Activated CD8-positive, alpha-beta memory T cell treated with anti-CD3 and anti-CD28 coated beads, Interleukin-2, amount 50 U/mL, for 4 hours (primary cell): ENCODE measurements at places on chromosomes 6 and 20.

- DNase-seq: no peak
Observed at GRCh38 chr6:28311139-28311823, 24.7 kb downstream of the ZSCAN31 start.

- no peak for DNase-seq
Observed at GRCh38 chr6:55979526-55979925, 104.1 kb upstream of the BMP5 start.

- DNase-seq: no peak
Observed at GRCh38 chr6:124688369-124688768, 273.9 kb upstream of the RNF217 start.

GRCh38 chr6:7053125-7053774 is 54.5 kb upstream of the RREB1 start:
- no peak for DNase-seq

GRCh38 chr6:166318649-166319600 is 10.7 kb upstream of the PRR18 start:
- no peak for DNase-seq

GRCh38 chr6:159691963-159692287 is 1.1 kb downstream of the SOD2 start:
- DNase-seq: no peak

DNA sequence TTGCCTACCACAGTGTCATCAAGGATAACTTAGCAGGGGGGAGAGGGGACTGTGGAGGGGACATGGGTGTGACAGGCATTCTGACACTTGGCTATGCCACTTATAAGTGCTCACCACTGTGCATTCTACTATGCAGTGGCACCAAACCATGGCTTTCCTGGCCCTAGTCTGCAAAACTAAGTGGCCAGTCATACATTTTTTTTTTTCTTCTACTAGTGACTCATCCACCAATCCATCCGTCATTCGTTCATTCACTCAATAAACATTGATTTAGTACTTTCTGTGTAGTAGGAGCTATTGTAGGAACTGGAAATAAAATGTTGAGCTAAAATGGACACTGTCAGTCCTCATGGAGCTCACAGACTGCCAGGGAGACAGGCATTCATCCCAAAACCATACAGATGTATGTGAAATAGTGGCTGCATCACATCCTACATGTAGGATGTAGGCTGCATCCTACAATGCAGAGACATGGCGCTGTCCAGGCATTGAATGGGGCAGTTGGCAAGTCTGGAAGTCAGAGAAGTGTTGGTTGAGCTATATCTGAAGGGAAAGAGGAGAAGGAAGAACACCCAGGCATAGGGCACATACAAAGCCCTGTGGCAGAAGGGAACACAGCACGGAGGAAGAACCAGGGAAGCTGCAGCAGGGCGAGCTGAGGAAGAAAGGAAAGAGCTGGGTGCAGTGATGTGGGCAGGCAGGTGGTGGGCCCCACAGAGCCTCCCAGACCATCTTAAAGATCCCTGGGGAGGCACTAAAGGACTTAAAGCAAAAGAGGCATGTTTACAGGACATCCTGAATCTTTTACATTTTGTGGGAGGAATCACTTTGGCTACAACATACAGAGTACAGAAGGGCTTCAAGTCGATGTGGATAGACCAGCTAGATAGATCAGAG is 224.4 kb downstream of the UST start:
- DNase-seq: no peak

DNA sequence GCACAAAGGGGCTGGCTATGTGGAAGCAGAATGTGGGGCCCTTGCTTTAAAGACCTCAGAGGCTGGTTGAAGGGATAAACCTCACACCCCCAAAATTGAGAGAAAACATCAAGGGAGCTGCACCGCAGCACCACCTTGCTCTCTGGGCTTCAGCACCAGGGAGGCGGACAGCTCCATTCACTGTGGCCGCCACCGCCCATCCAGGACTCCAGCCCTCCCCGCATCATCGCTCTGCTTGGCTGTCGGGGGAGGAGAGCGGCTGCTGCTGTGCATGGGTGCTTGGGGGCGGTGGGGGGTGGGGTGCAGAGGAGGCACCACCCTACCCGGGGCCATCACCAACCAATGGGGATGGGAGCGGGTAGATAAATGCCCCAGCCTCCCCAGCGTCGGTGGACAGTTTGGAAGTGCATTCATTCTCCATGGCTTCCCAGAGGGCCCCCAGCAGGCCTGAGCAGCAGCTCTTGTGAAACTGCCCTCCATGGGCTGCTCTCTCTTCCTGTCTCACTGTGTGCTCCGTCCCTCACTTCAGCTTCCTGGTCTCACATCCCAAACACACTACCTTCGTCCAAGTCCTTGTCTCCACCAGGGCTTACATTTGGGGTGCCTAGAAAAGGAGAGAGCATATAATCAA is 75.7 kb upstream of the BHLHE23 start:
- DNase-seq: peak; percentile 31
